ENCODE measurements at places on chromosomes 3 and 15.

- DNase-seq = peak; percentile 21
These were observed 175.7 kb downstream of the TNIK start for GRCh38 chr3:171284308-171285075.

GRCh38 chr3:47762233-47762632 lies 19.5 kb downstream of the SMARCC1 start:
- DNase-seq = no peak

DNA sequence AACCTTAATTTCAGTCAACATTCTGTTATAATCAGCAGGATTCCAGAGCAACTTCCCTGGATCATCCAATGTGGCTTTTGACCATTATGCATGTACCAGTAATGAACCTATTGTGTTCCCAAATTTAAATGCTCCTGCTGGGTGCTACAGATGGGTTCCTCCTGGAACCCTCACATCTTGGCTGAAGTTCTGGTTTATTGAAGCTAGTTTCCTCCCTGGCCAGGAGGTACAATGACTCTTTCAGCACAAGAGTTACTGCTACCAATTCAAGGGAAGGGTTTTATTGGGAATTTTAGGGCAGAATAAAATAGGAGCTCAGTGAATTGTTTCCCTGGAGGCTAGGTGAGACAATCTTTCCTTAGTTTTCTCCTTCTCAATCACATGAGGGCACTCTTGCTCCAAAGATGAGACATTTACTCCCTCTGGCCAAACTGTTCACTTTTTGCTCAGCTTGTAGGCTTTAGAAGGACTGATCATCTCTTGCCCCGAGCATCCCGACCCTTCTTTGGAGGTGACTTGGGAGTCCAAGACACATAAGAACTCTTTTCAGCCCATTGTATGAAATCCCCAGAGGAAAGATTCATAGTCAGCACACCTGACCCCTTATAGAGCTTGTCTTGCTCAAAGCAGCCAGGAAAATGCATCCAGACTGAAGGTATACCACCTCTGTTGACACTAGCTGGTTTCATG lies 8.8 kb upstream of the NPHP3 start:
- peak; percentile 15 for DNase-seq

- DNase-seq = no peak
These were observed 683.7 kb upstream of the CBLB start for GRCh38 chr3:106552351-106553043.

DNA sequence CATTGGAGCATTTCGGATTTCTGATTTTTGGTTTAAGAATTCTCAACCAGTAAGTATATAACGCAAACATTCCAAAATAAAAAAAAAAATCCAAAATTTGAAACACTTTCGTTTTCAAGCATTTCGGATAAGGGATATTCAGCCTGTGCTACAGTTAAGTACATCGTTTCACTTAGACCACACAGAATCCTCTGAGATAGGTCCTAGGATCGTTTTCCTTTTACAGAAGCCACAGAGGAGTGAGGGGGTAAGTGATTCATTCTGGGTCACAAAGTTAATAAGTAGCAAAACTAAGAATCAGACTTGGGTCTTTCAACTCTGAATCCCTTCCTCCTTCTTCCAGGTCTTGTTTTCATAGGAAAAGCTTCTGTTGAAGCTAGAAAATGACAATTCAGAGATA lies 249.3 kb downstream of the BBX start:
- no peak for DNase-seq

- DNase-seq = no peak
These were observed 24.9 kb downstream of the ALS2CL start for GRCh38 chr3:46668591-46668990.

DNA sequence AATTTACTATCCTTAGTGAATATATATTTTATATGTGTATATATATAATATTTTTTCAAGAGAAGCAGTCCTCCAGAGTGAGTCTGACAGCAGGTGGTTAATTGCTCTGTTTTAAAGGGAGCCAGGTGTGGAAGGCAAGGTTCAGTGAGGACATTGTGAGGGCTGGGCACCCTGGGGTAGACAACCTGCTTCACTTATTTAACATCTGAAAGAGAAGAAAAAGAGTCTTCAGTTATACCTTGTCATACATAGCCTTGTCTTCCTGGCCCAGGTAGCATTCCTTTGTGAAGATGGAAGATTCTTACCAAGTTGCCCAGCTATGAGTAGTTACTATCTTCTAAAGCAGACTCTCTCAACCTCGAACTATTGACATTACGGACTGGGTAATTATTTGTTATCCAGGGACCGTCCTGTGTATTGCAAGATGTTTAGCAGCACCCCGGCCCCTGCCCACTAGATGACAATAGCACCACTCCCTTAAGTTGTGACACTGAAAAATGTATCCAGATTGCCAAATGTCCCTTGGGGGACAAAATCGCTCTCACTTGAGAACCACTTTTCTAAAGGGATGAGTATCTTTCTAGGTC lies 336.0 kb upstream of the TRIM42 start:
- no peak for DNase-seq

DNA sequence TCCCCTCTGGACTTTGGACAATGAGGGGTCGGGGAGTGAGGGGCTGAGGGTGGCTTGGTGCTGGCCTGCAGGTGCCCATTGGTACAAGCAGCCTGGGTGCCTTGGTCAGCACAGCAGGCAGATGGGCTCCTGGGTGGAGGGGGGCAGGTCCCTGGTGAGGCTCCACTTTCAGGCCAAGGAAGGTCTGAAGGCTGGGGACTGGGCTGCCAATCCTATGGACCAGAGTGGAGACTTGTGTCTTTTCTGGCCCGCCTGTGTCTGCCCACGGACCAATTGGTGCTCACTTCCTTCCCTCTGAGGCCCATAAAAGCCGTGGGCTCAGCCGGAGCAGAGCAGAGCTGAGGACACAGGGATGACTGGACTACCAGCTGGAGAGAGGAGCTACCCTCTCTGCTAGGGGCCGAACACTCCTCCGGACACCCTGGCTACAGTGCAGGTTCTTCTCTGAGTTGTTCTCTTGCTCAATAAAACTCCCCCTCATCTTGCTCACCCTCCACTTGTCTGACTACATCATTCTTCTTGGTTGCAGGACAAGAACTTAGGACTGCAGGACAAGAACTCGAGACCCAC lies 31.9 kb upstream of the IREB2 start:
- DNase-seq = no peak

GRCh38 chr15:60096157-60096556 lies 92.0 kb downstream of the FOXB1 start:
- DNase-seq = no peak

- DNase-seq = no peak
These were observed 422.7 kb downstream of the PLCL2 start for GRCh38 chr3:17307482-17307881.

DNA sequence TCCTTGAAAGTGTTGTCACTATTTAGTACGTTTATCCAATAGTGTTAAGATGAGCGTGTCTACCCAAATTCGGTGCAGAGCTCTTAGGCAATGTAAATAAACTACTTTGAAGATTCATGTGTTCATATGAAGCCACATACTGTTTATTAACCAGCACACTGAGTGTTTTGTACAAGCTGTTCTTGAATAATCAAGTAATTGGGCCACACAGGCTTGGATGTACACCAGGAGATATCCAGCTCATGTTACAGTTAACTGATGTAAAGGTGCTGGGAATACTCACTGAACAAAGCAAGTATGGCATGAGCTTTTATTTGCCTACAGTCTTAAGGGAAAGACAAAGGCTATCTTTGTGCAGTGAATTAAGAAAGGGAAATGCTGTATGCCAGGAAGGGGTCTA lies 632 bp upstream of the DHX36 start:
- DNase-seq = no peak
